Testis (tissue), 5 donors: ENCODE measurements at places on chromosomes 5 and 9. TPM values are rescaled to one million over a fixed set of nuclear protein-coding genes. Genes with fewer than 3 reads are reported as not detected.
A peak's percentile ranks its signal among the peaks of the same experiment; 100 is the strongest.

Gene SLCO6A1
- 20.4 TPM for total RNA-seq

- peak; percentile 3 for DNase-seq
- H3K36me3 ChIP-seq, result no peaks in the 10 kb centered on the region
- H3K27ac ChIP-seq, result no peak overlapping the region
Measured at GRCh38 chr5:387491-388265, 55.3 kb upstream of the EXOC3 start.

GRCh38 chr9:137832191-137832700, 45.3 kb upstream of the CACNA1B start:
- no peaks in the 10 kb centered on the region for H3K4me1 ChIP-seq
- DNase-seq, result peak; percentile 82
- H3K27me3 ChIP-seq, result no peaks in the 10 kb centered on the region
- no peaks in the 10 kb centered on the region for H3K36me3 ChIP-seq
- no peak overlapping the region for H3K27ac ChIP-seq
- no peak overlapping the region for H3K4me3 ChIP-seq

GRCh38 chr9:16202914-16203728, 650.3 kb downstream of the CCDC171 start:
- no peaks in the 10 kb centered on the region for H3K4me1 ChIP-seq
- H3K36me3 ChIP-seq, result no peaks in the 10 kb centered on the region
- H3K27ac ChIP-seq, result no peak overlapping the region
- DNase-seq, result no peak
- H3K4me3 ChIP-seq, result no peak overlapping the region
- H3K27me3 ChIP-seq, result no peaks in the 10 kb centered on the region

Gene PDCD1LG2
- 0.81 TPM for total RNA-seq

GRCh38 chr9:106478312-106478711, 384.7 kb upstream of the ZNF462 start:
- H3K4me1 ChIP-seq, result no peaks in the 10 kb centered on the region
- H3K27ac ChIP-seq, result no peak overlapping the region
- no peaks in the 10 kb centered on the region for H3K27me3 ChIP-seq
- no peaks in the 10 kb centered on the region for H3K36me3 ChIP-seq
- no peak for DNase-seq

DNA sequence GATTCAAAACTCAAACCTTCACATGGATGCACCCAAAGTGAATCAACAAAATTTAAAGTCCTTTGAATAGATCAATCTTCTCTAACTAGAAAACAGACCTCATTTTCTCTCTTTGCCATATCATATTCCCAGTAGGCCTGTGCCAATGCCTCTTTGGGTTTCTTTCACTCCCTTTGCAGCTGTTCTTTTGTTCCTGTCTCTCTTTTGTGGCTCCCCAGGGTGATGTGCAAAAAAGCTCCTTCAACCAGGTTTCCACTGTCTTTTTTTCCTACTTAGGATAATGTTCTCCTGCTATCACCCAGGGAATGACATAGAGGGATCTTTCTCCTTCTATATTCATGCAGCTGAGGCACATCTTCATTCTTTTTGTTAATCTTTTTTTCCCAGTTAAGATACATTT, 54.6 kb downstream of the MARCHF3 start:
- no peaks in the 10 kb centered on the region for H3K4me1 ChIP-seq
- H3K4me3 ChIP-seq, result no peak overlapping the region
- DNase-seq, result no peak

- H3K36me3 ChIP-seq, result no peaks in the 10 kb centered on the region
- DNase-seq, result no peak
- H3K4me3 ChIP-seq, result no peak overlapping the region
- H3K27me3 ChIP-seq, result no peaks in the 10 kb centered on the region
- peaks cover 10% of the 10 kb centered on the region for H3K4me1 ChIP-seq
Measured at GRCh38 chr9:32171339-32171738, 213.1 kb upstream of the ACO1 start.

GRCh38 chr5:141908796-141909195, 14.9 kb upstream of the DELE1 start:
- H3K4me1 ChIP-seq, result no peaks in the 10 kb centered on the region
- H3K4me3 ChIP-seq, result no peak overlapping the region
- no peaks in the 10 kb centered on the region for H3K36me3 ChIP-seq
- H3K27me3 ChIP-seq, result no peaks in the 10 kb centered on the region
- DNase-seq, result no peak
- H3K27ac ChIP-seq, result no peak overlapping the region

Gene TIMD4
- total RNA-seq, result 78.0 TPM

Gene NOXA1
- total RNA-seq, result 4.6 TPM

DNA sequence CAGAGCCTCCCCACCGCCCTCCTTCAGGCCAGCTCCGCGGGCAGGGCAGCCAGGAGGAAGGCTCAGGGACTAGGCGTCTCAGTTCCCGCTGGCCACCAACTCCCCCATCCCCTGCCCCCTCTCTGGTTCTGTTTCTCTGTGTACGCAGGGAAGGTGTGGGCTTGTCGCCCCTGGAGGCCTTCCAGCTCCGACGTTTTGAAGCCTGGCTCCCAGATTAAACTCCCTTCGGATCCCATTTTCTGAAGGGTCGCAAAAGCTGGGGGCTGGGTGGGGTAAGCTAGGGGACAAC, 346 bp downstream of the ATOX1 start:
- peak; percentile 32 for DNase-seq
- no peaks in the 10 kb centered on the region for H3K27me3 ChIP-seq
- H3K4me1 ChIP-seq, result peaks cover 7% of the 10 kb centered on the region
- peak overlapping the region; percentile 67 for H3K27ac ChIP-seq

DNA sequence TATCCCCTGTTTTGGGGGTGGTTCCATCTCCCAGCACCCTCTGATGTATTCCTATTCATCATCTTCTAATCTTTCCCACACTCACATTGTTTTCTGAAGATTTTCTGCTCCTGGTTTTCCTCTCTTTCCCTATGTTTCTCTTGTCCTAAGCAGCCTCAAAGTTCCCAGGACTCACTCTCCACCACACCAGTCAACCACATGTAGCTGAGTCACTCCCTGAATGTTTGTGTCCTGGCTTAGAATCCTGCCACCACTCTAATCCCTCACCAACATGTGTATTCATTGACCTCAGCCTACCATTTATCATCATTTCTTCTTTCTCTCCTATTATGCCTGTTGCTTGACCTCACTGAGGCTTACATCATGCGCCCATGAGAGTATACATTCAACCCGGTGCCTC, 282.4 kb upstream of the ADAMTS16 start:
- no peak overlapping the region for H3K27ac ChIP-seq
- H3K4me1 ChIP-seq, result no peaks in the 10 kb centered on the region
- no peaks in the 10 kb centered on the region for H3K36me3 ChIP-seq

- no peaks in the 10 kb centered on the region for H3K4me1 ChIP-seq
- H3K36me3 ChIP-seq, result no peaks in the 10 kb centered on the region
- DNase-seq, result peak; percentile 19
- no peak overlapping the region for H3K4me3 ChIP-seq
- H3K27ac ChIP-seq, result no peak overlapping the region
Measured at GRCh38 chr5:130198927-130199326, 294.7 kb downstream of the CHSY3 start.

Gene TLR4
- 3.7 TPM for total RNA-seq

DNA sequence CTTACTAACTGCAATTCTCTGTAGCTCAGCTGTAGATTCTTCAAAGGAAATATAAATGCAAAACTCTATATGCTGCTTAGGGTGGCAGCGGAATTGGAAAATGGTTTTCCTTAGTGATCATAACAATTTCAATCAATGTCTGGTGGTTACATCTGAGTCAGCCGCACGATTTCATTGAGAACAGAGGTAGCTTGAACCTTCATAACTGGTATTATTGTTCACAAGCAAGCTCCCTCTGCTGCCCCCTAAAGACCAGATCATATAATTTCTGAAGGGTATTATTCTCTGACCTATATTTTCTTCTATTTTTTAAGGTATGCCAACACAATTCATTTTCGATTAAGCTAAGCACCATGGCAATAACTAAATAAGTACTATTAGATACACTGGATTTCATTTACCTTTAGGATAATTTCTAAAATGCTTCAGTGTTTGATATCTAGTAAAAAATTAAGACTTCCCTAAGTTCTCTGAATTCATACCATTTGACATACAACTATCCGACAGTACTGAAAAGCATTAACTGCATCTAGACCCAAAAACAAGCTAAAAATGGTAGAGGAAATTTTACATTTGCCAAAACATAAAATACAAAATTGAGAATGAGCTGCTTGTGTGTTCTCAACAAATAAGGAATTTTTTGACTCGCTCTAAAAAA, 181.1 kb upstream of the SPEF2 start:
- H3K4me1 ChIP-seq, result no peaks in the 10 kb centered on the region
- DNase-seq, result no peak
- no peak overlapping the region for H3K27ac ChIP-seq
- H3K36me3 ChIP-seq, result no peaks in the 10 kb centered on the region
